Fibroblast of skin of right quadriceps (primary cell): ENCODE measurements at places on chromosomes 11 and 22.
A peak's percentile ranks its signal among the peaks of the same experiment; 100 is the strongest.

GRCh38 chr11:92225125-92225567 lies 528 bp downstream of the FAT3 start:
- DNase-seq = no peak

DNA sequence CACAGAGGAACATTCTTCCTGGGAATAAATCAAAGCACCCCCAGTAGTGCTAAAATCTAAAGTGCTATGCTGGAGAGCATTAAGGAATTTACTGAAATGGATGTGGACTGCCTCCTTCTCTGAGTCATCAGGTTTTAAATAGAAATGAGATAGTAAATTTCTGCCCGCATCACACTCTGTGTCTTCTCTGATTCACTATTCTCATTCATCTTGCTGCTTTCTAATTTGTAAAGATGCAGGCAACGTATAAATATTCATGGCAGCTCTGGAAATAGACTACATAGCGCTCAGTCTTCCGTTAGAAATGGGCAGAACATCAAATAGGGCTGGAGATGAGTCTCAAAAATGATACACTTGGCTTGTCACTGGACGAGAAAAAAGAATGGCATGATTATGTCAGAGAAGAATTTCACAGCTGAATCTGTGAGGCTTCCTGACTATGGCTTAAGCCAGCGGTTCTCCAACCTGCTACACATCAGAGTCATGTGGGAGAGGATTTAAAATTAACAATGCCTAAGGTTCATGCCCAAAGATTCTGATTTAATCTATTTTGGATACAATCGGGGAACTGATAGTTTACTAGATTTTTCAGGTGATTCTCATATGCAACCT lies 178.2 kb downstream of the LRRC4C start:
- peak; percentile 97 for DNase-seq

GRCh38 chr11:131408025-131408640 lies 37.7 kb downstream of the NTM start:
- DNase-seq = peak; percentile 58

GRCh38 chr11:100672498-100673033 lies 14.5 kb upstream of the ARHGAP42 start:
- no peak for DNase-seq

- DNase-seq = no peak
These were observed 36.9 kb upstream of the PRR5 start for GRCh38 chr22:44665115-44665514.

- no peak for DNase-seq
These were observed 10.7 kb downstream of the PCSK7 start for GRCh38 chr11:117220999-117221774.

GRCh38 chr22:49400136-49400940 lies 427.3 kb downstream of the BRD1 start:
- DNase-seq = no peak

- no peak for DNase-seq
These were observed 6.8 kb downstream of the SAC3D1 start for GRCh38 chr11:65047581-65048422.

DNA sequence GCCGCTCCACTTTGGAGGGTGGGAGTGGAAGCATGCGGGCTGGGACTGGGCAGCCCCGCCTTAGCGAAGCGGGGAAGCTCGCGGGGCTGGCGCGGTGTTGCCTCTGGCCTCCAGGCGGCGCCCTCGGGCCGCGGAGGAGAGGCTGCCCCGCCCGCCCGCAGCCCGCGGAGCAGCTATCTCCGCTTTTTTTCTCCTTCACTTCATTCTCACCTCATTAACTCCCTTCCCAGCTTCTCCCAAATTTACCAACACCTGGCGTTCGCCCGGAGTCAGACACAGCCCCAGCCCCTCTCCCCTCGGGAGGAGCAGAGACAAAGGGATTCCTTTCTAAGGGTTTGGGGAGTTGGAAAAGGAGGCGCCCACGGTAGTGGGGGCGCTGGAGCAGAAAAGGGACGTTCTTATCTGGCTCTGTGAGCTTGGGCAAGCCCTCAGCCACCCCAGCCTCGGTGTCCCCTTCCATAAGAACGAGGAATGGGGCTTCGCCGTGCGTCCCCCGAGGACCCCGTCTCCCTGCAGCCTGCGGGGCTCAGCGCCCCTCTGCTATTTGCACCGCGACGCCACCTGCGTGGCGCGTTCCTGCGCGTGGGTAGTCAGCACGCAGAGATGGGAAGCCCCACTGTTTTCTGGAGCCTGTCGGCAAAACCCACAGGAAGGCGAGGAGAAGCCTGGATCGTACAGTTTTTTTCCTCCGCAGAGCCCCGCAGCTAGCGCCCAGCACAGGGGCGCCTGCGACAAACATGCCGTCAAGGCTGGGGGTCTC lies 1.5 kb upstream of the WNT11 start:
- DNase-seq = peak; percentile 70

GRCh38 chr11:26997378-26997777 lies 3.5 kb downstream of the FIBIN start:
- no peak for DNase-seq

GRCh38 chr11:64482588-64482987 lies 108.4 kb upstream of the SLC22A12 start:
- DNase-seq = no peak

DNA sequence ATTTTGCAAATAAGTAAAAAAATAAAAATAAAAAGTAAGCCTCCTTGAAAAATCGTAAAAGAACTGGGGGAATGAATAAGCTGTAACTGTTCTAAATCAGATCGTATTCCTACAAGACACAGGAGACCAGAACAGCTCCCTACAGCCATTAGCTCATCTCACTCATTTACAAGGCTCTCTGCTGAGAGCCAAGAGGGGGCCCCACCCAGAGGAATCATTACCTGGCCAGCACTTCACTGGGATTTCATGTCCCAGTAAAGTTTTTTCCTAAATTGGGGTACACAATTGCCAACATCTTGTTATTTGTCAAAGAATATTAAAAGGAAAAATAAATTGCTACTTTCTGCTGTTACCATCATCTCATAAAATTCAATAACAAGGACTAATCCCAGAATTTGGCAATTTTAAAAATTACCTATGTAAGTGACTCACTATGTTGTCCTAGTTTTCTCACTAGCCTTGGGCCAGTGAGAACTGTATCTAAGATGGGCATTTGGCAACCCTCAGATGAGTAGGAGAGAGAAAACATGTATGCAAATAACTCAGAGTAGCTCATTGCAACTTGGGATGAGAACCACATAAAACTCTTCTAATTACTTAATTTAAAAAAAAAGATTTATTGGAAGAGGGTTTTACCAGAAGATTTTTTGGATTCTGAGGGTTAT lies 18.4 kb upstream of the SMTN start:
- no peak for DNase-seq

DNA sequence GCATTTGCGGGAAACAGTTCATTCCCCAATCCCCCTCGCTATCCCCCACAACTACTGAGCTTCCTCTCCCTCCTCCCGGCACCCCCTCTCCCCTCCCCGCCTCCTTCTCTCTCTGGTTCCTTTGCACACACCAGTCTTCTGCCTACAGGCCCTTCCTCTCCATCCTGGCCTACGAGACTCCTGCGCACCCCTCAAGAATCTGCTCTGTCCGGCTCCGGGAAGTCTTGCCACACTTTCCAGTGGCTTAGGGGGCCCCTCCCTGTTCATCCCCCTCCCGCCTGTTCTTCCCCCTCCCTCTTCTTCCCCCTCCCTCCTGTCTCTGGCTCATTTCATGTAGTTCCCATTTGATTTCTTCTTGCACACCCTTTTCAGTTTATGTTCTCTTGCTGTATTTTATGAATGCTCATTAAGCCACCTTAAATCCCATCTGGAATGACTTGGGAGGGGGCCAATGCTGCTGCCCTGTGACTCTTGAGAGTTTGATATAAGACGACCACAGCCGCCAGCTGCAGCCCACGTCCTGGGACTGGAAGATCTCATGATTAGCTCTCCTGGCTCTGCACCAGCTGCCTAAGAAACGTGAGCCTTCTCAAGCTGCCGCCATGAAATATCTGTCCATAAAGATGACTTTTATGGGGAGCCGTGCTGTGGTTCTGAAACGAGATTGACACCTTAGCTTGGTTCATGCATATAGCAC lies 50.9 kb downstream of the RPS6KA4 start:
- peak; percentile 23 for DNase-seq

DNA sequence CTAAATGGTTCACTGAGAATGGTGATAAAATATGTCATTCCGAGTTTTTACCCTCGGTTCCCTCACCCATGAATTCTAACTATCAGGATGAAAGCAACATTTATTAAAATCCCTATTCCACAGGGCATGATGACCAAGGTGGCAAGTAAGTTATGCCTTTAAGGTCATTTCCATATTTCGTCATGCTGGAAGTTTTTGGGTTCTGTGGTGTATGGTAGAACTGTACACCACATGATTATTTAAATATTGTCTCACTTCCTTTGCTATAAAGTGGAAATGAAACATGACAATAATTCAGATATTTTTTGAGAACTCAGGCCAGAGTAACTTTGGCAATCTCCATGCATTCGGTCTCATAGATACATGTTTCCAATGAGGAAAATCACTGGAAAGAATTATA lies 68.5 kb upstream of the CARD18 start:
- DNase-seq = no peak

- DNase-seq = peak; percentile 71
These were observed 308.3 kb upstream of the NCAM1 start for GRCh38 chr11:112652786-112653390.

GRCh38 chr11:127393460-127393997 lies 393.0 kb upstream of the KIRREL3 start:
- no peak for DNase-seq

DNA sequence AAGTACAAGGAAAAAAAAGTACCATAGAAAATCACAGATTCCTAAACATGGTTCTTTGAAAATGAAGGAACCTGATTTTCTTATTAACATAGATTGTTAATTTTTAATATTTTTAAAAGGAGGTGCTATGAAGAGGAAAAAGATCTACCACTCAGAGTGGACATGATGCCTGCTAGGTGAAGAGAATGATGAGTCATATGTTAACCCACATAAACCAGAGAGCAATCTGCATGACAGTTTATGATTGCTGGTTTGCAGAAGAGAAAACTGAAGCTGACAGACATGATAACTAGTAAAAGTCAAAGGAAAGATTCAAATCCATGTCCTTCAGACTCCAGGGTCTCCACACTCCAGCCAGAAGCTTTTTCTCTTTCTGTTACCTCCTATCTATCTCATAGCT lies 1231.7 kb downstream of the LRRC4C start:
- no peak for DNase-seq

DNA sequence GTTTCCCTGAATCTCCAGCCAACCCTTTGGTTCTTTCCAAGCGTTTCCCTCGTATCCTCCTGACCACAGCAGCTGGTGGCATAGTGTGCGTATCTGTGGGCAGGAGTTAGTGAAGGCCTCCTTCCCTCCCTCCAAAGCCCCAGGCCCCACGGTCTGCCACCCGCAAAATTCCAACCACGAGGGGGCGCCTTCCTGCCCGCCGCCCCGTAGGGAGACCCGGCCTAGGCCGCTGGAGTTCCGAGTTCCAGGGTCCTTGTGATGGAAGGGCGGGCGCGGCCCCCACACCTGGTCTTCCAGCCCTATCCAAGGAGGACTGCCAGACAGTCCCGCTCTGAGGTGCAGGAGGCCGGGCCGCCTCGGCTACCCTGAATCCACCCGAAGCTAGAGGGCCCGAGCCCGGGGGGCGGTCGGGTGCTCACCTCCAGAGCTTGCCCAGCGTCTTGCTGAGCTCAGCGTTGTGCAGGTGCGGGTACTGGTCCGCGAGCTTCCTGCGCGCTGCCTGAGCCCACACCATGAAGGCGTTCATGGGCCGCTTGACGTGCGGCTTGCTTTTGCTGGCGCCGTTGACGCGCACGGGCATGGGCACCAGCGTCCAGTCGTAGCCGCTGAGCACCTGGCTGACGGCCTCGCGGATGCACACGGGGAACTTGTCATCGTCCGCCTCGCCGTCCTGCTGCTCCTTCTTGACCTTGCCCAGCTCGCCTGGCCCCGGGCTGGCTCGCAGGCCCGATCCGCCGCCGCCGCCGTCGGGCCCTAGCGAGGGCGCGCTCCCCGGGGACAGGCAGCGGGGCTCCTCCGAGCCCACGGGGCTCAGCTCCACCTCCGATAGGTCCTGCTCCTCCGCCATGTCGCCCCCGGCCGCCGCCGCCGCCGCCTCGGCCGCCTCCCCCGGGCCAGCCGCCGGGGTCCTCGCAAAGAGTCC lies 1.2 kb downstream of the SOX10 start:
- no peak for DNase-seq

GRCh38 chr22:39421691-39422090 lies 22.1 kb downstream of the TAB1 start:
- DNase-seq = no peak
